ENCODE measurements at places on chromosomes 2 and 18.

DNA sequence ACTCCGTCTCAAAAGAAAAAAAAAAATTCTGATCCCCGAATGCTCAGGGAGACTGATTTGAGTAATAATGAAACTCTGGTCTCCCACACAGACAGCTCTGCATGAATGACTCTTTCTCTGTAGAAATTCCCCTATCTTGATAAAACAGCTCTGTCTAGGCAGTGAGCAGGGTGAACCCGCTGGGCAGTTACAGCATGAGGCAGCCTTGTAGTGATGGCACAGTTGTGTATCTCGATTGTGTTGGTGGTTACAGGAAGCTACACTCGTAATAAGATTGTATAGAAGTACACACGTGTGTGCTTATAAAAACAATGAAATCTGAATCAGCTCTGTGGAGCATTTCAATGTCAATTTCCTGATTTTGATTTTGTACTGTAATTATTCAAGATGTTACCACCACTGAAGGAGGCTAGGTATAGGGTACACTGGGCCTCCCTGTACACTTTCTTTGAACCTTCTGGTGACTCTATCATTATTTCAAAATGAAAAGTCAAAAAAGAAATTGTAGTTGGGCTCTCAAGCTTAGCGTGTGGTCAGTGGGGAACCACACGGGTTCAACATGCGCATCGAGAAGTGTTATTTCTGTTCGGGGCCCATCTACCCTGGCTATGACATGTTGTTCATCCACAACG is 34.9 kb upstream of the ATP8B1 start:
- H3K27me3 ChIP-seq: peaks cover 31% of the 10 kb centered on the region
- H3K4me3 ChIP-seq: no peak overlapping the region
- DNase-seq: peak; percentile 35
- H3K27ac ChIP-seq: no peak overlapping the region
- peaks cover 14% of the 10 kb centered on the region for H3K36me3 ChIP-seq
- H3K4me1 ChIP-seq: peaks cover 39% of the 10 kb centered on the region

- no peak overlapping the region for H3K4me3 ChIP-seq
- H3K4me1 ChIP-seq: peaks cover 5% of the 10 kb centered on the region
- no peak overlapping the region for H3K27ac ChIP-seq
- H3K36me3 ChIP-seq: no peaks in the 10 kb centered on the region
- no peak for DNase-seq
- no peaks in the 10 kb centered on the region for H3K27me3 ChIP-seq
Observed at GRCh38 chr2:207983641-207984042, 41.7 kb downstream of the PLEKHM3 start.

GRCh38 chr2:72211777-72212485 is 64.3 kb upstream of the CYP26B1 start:
- H3K27ac ChIP-seq: no peak overlapping the region
- no peaks in the 10 kb centered on the region for H3K27me3 ChIP-seq
- H3K36me3 ChIP-seq: no peaks in the 10 kb centered on the region
- H3K4me3 ChIP-seq: no peak overlapping the region
- H3K4me1 ChIP-seq: no peaks in the 10 kb centered on the region

DNA sequence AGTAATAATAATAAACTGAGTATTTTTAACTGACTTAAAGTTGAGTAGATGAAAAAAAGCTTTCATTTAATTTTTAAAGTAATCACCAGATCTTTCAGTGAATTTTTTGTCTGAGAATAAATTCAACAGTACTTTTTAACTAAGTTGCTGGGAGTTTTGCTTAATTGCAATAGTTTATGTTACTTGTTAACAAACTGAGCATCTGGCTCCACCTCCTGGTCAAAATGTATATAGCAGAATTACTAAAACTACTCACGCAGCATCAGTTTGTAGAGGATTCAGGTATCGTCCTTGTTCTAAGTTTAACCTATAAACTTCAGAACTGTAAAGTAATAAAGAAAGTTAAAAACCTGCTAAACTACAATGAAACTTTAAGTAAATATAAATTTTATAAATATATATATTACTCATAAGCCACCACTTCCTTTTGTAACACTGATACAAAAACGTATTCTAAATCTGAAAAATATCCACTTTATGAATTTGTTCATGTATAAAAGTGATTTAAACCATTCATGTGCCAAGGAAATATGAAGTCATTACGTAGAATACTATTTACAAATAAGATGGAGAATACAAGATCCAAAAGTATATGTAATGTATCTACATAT is 21.3 kb downstream of the NOL10 start:
- peaks cover 4% of the 10 kb centered on the region for H3K4me1 ChIP-seq
- DNase-seq: no peak
- H3K27ac ChIP-seq: no peak overlapping the region
- H3K36me3 ChIP-seq: peaks cover 26% of the 10 kb centered on the region

- no peak overlapping the region for H3K4me3 ChIP-seq
- peaks cover 5% of the 10 kb centered on the region for H3K27me3 ChIP-seq
- peak; percentile 9 for DNase-seq
- no peak overlapping the region for H3K27ac ChIP-seq
- no peaks in the 10 kb centered on the region for H3K36me3 ChIP-seq
Observed at GRCh38 chr2:238947243-238947760, 99.4 kb downstream of the TWIST2 start.

DNA sequence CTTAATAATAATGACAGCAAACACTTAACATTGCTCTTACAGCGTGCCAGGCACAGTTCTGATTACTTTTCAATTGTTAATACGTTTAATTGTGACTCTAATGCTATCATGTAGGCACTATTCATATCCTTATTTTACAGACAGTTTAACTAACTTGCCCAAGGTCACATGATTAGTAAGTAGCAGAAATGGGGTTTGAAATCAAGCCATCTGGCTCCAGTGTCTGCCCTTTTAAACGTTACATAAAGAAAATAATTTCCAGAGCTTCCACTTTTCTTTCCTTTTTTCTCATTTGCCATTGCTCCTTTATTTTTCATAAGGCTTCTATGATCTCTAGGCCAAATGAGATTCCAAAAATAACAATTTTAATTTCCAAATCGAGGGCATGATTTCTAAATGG is 50.6 kb upstream of the IKZF2 start:
- no peak for DNase-seq
- no peaks in the 10 kb centered on the region for H3K4me1 ChIP-seq
- H3K27ac ChIP-seq: no peak overlapping the region
- H3K36me3 ChIP-seq: no peaks in the 10 kb centered on the region
- H3K4me3 ChIP-seq: no peak overlapping the region
- H3K27me3 ChIP-seq: no peaks in the 10 kb centered on the region

DNA sequence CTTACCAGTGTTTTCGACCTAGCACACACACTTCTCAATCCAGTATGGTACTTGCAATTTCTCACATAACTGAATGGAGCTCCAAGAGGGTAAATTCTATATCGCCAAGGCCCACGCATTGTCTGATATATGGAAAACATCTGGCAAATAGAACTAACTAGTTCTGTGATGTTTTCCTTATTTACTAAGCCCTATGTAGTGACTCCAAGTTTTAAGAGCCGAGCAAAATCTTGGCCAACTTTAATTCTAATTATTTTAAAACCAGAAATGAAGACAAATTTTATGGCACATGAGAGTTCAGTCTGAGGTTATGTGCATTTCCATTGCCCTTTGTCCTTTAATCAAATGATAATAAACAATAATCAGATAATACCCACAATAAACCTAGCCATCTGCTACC is 1119.7 kb upstream of the CNTNAP5 start:
- no peak overlapping the region for H3K4me3 ChIP-seq
- H3K27me3 ChIP-seq: no peaks in the 10 kb centered on the region
- DNase-seq: no peak
- H3K4me1 ChIP-seq: no peaks in the 10 kb centered on the region
- H3K27ac ChIP-seq: no peak overlapping the region

GRCh38 chr2:172427990-172428831 is 825 bp downstream of the ITGA6 start:
- no peaks in the 10 kb centered on the region for H3K36me3 ChIP-seq
- H3K4me3 ChIP-seq: peak overlapping the region; percentile 73
- DNase-seq: peak; percentile 47
- peaks cover 62% of the 10 kb centered on the region for H3K27me3 ChIP-seq

GRCh38 chr18:58218117-58218516 is 174.1 kb downstream of the NEDD4L start:
- H3K4me3 ChIP-seq: no peak overlapping the region
- H3K27ac ChIP-seq: no peak overlapping the region
- H3K36me3 ChIP-seq: no peaks in the 10 kb centered on the region
- DNase-seq: no peak
- peaks cover 13% of the 10 kb centered on the region for H3K4me1 ChIP-seq
- H3K27me3 ChIP-seq: peaks cover 25% of the 10 kb centered on the region

GRCh38 chr2:172908275-172908674 is 167.4 kb upstream of the MAP3K20 start:
- no peaks in the 10 kb centered on the region for H3K36me3 ChIP-seq
- H3K27ac ChIP-seq: no peak overlapping the region
- peaks cover 4% of the 10 kb centered on the region for H3K27me3 ChIP-seq
- H3K4me3 ChIP-seq: no peak overlapping the region

- no peak for DNase-seq
- H3K27ac ChIP-seq: no peak overlapping the region
- H3K4me3 ChIP-seq: no peak overlapping the region
- no peaks in the 10 kb centered on the region for H3K27me3 ChIP-seq
- H3K4me1 ChIP-seq: no peaks in the 10 kb centered on the region
Observed at GRCh38 chr2:65901756-65902155, 469.4 kb upstream of the SPRED2 start.

- no peaks in the 10 kb centered on the region for H3K27me3 ChIP-seq
- no peaks in the 10 kb centered on the region for H3K36me3 ChIP-seq
- DNase-seq: no peak
- no peak overlapping the region for H3K27ac ChIP-seq
- H3K4me3 ChIP-seq: no peak overlapping the region
Observed at GRCh38 chr2:188416367-188416766, 124.7 kb downstream of the GULP1 start.

- no peaks in the 10 kb centered on the region for H3K27me3 ChIP-seq
- no peak overlapping the region for H3K4me3 ChIP-seq
- DNase-seq: no peak
- peaks cover 3% of the 10 kb centered on the region for H3K4me1 ChIP-seq
- H3K36me3 ChIP-seq: peaks cover 53% of the 10 kb centered on the region
- H3K27ac ChIP-seq: no peak overlapping the region
Observed at GRCh38 chr2:177467646-177468045, 75.1 kb downstream of the AGPS start.

GRCh38 chr2:25041307-25041927 is 459 bp upstream of the EFR3B start:
- no peak overlapping the region for H3K27ac ChIP-seq
- H3K4me3 ChIP-seq: peak overlapping the region; percentile 48
- peaks cover 44% of the 10 kb centered on the region for H3K27me3 ChIP-seq
- DNase-seq: peak; percentile 22
- H3K36me3 ChIP-seq: no peaks in the 10 kb centered on the region

- no peak for DNase-seq
- no peaks in the 10 kb centered on the region for H3K36me3 ChIP-seq
- H3K27ac ChIP-seq: no peak overlapping the region
- no peak overlapping the region for H3K4me3 ChIP-seq
- H3K4me1 ChIP-seq: no peaks in the 10 kb centered on the region
Observed at GRCh38 chr2:43754180-43754579, 19.7 kb upstream of the DYNC2LI1 start.

- H3K36me3 ChIP-seq: peaks cover 52% of the 10 kb centered on the region
- H3K27me3 ChIP-seq: no peaks in the 10 kb centered on the region
Observed at GRCh38 chr2:237731663-237732062, 66.9 kb upstream of the RBM44 start.

DNA sequence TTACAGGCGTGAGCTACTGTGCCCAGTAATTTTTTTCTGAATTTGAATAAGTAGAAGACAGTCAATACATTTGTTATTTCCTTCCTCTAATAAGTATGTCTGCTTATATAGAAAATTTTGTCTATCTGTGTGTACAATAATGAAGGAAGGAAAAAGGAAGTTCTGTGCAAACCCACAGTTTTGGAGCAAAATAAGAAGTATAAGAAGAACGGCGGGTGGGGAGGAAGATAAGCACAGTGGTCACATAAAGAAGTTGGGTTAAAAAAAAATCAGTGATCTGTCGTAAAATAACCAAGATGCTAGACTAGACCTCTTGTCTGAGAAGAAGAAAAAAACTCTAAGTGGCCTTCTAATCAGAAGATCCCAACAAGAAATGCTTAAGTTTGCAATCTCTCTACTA is 20.2 kb downstream of the MGAT4A start:
- no peak for DNase-seq
- H3K27me3 ChIP-seq: no peaks in the 10 kb centered on the region

DNA sequence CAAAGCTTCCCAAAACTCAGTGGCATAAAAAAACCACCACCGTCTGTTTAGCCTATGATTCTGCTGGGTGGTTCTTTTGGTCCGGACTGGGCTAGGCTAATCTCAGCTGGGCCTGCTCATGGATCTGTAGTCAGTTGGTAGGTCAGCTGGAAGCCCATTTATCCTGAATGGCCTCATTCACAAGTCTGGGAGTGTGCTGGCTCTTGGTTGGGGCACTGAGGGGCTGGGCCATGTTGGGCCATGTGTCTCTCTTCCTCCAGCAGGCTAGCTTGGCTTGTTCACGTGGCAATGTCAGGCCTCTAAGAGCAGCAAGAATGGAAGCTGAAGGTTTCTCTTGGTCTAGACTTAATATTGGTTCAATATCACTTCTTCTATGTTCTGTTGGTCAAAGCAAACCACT is 95.7 kb upstream of the HS6ST1 start:
- no peaks in the 10 kb centered on the region for H3K36me3 ChIP-seq
- no peak overlapping the region for H3K4me3 ChIP-seq
- peak; percentile 2 for DNase-seq
- H3K27me3 ChIP-seq: no peaks in the 10 kb centered on the region
- H3K27ac ChIP-seq: no peak overlapping the region

DNA sequence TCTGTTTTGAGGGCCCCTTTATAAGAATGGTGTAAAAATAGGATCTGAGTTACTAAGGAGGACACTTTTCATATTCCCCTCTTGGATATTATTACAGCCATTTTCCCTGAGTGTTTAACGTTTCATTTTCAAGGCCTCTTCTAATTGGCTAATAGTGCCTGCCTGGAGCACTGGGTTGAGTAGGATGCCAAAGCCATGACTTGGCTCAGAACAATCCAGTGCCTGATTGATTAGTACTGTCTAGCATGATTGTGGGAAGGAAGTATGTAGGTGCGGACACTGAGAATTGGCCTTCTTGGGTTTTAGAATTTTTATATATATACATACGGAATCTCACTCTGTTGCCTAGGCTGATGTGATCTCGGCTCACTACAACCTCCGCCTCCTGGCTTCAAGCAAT is 66.1 kb downstream of the NAB1 start:
- peaks cover 24% of the 10 kb centered on the region for H3K4me1 ChIP-seq
- DNase-seq: no peak
- H3K4me3 ChIP-seq: no peak overlapping the region
- H3K27ac ChIP-seq: no peak overlapping the region
- H3K27me3 ChIP-seq: no peaks in the 10 kb centered on the region
- H3K36me3 ChIP-seq: no peaks in the 10 kb centered on the region

DNA sequence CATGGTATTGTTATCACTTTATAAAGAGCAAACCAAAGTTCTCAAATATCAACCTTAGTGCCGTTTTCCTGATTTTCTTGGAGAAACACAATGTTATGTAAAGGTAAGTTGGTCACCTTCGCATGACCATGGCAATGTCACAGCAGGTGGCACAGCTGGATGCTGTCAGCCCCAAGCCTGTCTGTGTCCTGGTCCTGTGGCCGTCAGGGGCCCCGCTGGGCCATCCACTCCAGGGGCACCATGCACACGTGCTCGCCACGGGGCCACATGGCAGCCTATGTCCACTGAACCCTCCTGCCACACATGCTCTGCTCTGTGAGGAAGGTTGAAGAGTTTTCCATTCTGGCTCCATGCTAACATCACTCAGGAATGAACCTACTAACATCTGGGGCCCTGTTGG is 85.9 kb downstream of the EIPR1 start:
- peaks cover 22% of the 10 kb centered on the region for H3K36me3 ChIP-seq
- no peaks in the 10 kb centered on the region for H3K4me1 ChIP-seq
- H3K4me3 ChIP-seq: no peak overlapping the region
- no peak for DNase-seq
- H3K27ac ChIP-seq: no peak overlapping the region

GRCh38 chr18:61893971-61894750 is 1.4 kb upstream of the RNF152 start:
- H3K27me3 ChIP-seq: peaks cover 60% of the 10 kb centered on the region
- DNase-seq: peak; percentile 67
- H3K4me1 ChIP-seq: peaks cover 12% of the 10 kb centered on the region
- H3K36me3 ChIP-seq: no peaks in the 10 kb centered on the region

Measured in activated CD4-positive, alpha-beta memory T cell treated with anti-CD3 and anti-CD28 coated beads, Interleukin-2, amount 10 ng/mL, durations not matched to agents 7 days and 5 days (primary cell).